CD4-positive, alpha-beta T cell treated with Interleukin-15 for 1 hour (primary cell): ENCODE measurements at places on chromosomes 12 and 14.

GRCh38 chr12:31966558-31967205 is 7.5 kb downstream of the RESF1 start:
- no peak for DNase-seq

GRCh38 chr12:111129149-111129767 is 208.9 kb upstream of the MYL2 start:
- no peak for DNase-seq

DNA sequence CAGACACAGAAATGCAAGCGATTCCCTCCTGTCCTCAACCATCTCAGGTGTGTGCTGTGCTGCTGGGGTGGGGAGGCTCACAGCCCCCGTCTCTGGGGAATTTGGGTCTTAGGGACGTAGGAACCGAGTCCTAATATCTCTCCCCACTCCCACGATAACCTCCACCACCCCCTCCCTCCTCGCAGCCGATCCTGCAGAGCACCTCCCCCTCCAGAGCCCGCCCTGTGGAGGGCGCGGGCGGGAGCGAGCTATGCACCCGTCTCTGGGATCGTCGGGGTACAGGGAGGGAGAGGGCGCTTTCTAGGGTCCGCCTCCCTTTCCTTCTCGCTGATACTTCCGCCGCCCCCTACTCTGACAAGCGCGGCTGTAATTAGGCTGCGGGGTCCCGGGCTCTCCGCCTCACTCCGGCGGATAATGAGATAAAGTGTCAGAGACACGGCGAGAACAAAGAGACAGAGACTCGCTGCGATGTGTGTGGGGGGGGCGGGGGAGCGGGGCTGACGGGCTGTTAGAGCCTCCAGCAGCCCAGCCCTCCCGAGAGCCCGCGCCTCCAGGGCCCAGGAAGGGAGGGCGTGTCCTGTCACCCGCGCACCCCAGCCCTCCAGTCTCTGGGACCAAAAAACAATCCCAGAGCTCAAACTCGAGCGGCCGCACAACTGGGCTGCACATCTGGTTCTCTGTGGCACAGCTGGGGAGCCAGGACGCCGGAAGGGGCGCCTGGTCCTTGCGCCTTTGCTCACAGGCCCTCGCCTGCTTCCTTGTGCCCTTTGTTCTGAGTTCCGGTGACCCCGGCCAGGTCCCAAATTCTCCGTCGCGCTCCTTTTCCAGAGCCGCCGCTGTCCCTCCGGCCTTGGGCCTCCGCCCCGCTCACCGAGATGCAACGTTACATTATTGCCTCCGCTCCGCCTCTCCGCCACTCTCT is 8.7 kb downstream of the SHMT2 start:
- DNase-seq = no peak

GRCh38 chr14:59698793-59699192 is 122.2 kb upstream of the CCDC175 start:
- no peak for DNase-seq

- no peak for DNase-seq
These were observed 195.7 kb downstream of the TMEM117 start for GRCh38 chr12:44031472-44032185.
